ENCODE measurements at places on chromosomes 5 and 9. TPM values are rescaled to one million over a fixed set of nuclear protein-coding genes. Genes with fewer than 3 reads are reported as not detected.
A peak's percentile ranks its signal among the peaks of the same experiment; 100 is the strongest.

DNA sequence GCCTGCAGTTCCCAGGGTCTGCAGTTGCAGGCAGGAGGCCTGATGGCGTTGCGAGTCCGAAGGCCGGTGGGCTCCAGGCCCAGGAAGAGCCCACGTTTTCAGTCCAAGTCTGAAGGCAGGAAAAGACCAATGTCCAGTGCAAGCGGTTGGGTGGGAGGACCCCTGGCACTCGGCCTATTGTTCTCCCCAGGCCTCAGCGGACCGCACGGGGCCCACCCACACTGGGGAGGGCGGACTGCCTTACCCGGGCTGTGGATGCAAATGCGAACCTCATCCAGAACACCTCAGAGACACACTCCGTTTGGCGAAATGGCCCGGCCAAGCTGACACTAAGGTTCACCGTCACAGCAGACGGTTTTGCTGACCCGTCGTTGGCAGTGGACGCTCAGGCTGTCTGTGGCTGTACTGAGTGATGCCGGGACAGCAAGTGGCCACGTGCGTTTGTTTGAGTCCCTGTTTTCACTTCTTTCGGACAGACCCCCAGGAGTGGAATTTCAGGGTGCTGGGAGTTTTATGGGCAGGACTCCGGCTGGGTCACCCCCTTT, 10.2 kb upstream of the SEC16A start:
- no peak overlapping the region for H3K27ac ChIP-seq
- H3K4me1 ChIP-seq = no peaks in the 10 kb centered on the region
- H3K4me3 ChIP-seq = no peak overlapping the region

Gene PTGES
- 0.20 TPM for total RNA-seq

Gene DMGDH
- not detected for total RNA-seq

Gene LCN15
- not detected for total RNA-seq

Gene PTTG1
- total RNA-seq = 102 TPM

GRCh38 chr5:94811331-94811730, 192.9 kb downstream of the SLF1 start:
- no peaks in the 10 kb centered on the region for H3K27me3 ChIP-seq
- DNase-seq = no peak
- no peaks in the 10 kb centered on the region for H3K4me1 ChIP-seq
- H3K4me3 ChIP-seq = no peak overlapping the region

Gene FGF18
- 0.28 TPM for total RNA-seq

- peaks cover 10% of the 10 kb centered on the region for H3K27me3 ChIP-seq
- no peak overlapping the region for H3K27ac ChIP-seq
- H3K4me1 ChIP-seq = no peaks in the 10 kb centered on the region
- DNase-seq = no peak
- no peaks in the 10 kb centered on the region for H3K36me3 ChIP-seq
Measured at GRCh38 chr5:111782216-111782615, 25.2 kb upstream of the NREP start.

Gene PPP3R2
- total RNA-seq = not detected

GRCh38 chr9:18149471-18150011, 324.4 kb upstream of the ADAMTSL1 start:
- H3K36me3 ChIP-seq = no peaks in the 10 kb centered on the region
- H3K4me1 ChIP-seq = no peaks in the 10 kb centered on the region
- H3K27me3 ChIP-seq = no peaks in the 10 kb centered on the region
- DNase-seq = no peak
- no peak overlapping the region for H3K27ac ChIP-seq

Gene ANXA2R
- total RNA-seq = 9.9 TPM

Gene VCAN
- not detected for total RNA-seq

Gene ORM2
- not detected for total RNA-seq

- no peaks in the 10 kb centered on the region for H3K27me3 ChIP-seq
- DNase-seq = no peak
- peaks cover 47% of the 10 kb centered on the region for H3K4me1 ChIP-seq
- H3K27ac ChIP-seq = no peak overlapping the region
Measured at GRCh38 chr5:143373076-143373475, 30.4 kb downstream of the NR3C1 start.

- H3K4me1 ChIP-seq = peaks cover 9% of the 10 kb centered on the region
- peak; percentile 18 for DNase-seq
- peaks cover 75% of the 10 kb centered on the region for H3K27me3 ChIP-seq
Measured at GRCh38 chr5:160369990-160370712, at the start of gene C1QTNF2. TSS of gene C1QTNF2 (minus strand) at chr5:160370626. CDS start at chr5:160355011, 15,615 bp downstream.

Gene FBP1
- total RNA-seq = 1.2 TPM

Gene SLC1A1
- 0.10 TPM for total RNA-seq

Gene ANKRD18A
- 2.6 TPM for total RNA-seq

- no peaks in the 10 kb centered on the region for H3K36me3 ChIP-seq
- peaks cover 23% of the 10 kb centered on the region for H3K4me1 ChIP-seq
- no peak for DNase-seq
- no peak overlapping the region for H3K4me3 ChIP-seq
- no peak overlapping the region for H3K27ac ChIP-seq
Measured at GRCh38 chr5:168407211-168407610, 79.1 kb upstream of the RARS1 start.

- no peaks in the 10 kb centered on the region for H3K27me3 ChIP-seq
- no peak for DNase-seq
- peaks cover 30% of the 10 kb centered on the region for H3K4me1 ChIP-seq
- no peak overlapping the region for H3K27ac ChIP-seq
- H3K36me3 ChIP-seq = peaks cover 52% of the 10 kb centered on the region
Measured at GRCh38 chr5:32123058-32123805, 50.9 kb downstream of the GOLPH3 start.

GRCh38 chr9:76115982-76116646, 225.6 kb downstream of the PCSK5 start:
- no peaks in the 10 kb centered on the region for H3K27me3 ChIP-seq
- peaks cover 11% of the 10 kb centered on the region for H3K4me1 ChIP-seq
- H3K36me3 ChIP-seq = peaks cover 15% of the 10 kb centered on the region
- DNase-seq = no peak
- no peak overlapping the region for H3K27ac ChIP-seq

DNA sequence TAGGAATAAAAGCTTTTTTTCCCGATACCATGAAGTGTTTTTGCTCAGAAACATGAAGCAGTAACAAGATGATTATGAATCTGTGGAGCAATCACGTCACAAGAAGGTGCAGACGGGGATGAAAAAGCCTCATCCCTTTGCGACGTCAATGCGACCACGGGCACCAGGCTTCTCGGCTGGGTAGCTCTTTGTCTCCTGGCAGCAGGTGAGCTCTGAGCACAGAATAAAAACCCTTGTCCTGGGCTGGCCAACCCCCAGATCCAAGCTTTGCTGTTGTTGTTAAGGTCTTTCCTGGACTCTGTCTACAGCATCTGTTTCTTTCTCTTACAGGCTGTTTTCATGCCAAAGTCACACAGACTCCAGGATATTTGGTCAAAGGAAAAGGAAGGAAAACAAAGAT, 113.8 kb downstream of the ANKRD18B start:
- H3K36me3 ChIP-seq = no peaks in the 10 kb centered on the region
- DNase-seq = no peak
- peaks cover 81% of the 10 kb centered on the region for H3K27me3 ChIP-seq
- no peak overlapping the region for H3K27ac ChIP-seq
- H3K4me3 ChIP-seq = no peak overlapping the region
- no peaks in the 10 kb centered on the region for H3K4me1 ChIP-seq

Gene BHMT2
- not detected for total RNA-seq

DNA sequence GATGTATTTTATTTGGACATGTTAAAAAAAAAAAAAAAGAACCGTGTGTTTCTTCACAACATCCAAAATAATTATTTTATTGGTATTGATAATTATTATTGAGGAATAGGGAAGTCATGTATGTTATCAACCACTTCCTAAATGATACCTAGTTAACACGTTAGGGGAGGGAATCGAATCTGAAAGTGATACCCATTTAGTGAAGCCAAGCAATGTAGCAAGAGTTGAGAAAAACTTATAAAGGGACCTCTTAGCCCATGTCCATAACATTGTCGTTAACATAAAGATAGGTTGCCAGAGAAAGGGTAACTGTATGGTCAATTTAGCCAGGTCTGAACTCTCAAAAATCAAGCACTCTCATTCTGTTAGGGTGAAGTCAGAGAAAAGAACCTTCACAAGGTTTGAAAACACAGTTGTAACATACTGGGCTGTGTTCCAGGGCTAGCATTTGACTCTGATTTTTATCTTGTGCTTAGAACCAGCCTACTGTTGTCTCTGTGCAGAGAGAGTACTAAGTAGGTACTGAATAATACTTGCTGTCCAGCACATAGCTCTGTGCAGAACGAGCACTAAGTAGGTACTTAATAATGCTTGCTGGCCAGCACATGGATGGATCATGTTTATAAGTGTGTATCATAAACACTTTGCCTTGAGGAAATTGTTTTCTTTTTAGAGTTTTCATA, 60.4 kb downstream of the GHR start:
- no peak for DNase-seq

GRCh38 chr5:103458497-103459040, 104.0 kb downstream of the NUDT12 start:
- no peak for DNase-seq
- H3K4me3 ChIP-seq = no peak overlapping the region
- H3K4me1 ChIP-seq = no peaks in the 10 kb centered on the region
- H3K27ac ChIP-seq = no peak overlapping the region
- peaks cover 14% of the 10 kb centered on the region for H3K27me3 ChIP-seq

DNA sequence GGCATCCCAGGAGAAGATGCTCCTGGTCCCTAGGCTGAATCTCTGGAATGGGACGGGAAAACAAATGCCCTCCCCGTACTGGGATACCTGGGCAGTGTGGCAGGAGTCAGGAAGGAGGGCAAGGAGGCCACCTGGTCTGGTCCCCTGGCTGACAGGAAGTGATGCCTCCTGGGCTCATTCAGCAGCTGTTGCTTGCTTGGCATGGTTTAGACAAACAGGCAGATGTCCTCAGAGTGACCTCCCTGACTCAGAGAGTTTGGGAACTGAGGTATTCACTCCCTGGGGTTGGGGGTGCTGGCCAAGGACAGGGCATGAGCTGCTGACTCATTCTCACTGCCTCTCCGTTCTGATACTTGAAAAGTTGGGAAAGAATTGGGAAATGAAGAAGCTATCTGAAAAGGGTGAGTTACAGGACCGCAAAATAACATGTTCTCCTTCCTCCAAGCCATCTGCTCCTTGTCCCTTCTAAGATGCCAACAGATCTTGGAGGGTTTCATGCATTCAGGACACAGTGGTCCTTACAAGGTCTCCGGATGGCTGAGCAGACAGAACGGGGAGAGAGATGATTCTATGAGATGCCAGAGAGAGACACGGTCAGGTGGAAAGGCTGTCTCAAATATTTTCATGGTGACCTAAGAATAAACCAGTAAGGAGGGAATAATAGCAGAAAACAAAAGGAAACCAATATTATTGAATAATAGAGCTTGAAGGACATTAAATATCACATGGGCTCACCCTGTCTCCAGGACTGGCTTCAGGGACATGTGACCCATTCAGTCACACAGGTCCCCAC, 534.5 kb downstream of the BNC2 start:
- H3K36me3 ChIP-seq = no peaks in the 10 kb centered on the region
- H3K27ac ChIP-seq = no peak overlapping the region
- H3K27me3 ChIP-seq = no peaks in the 10 kb centered on the region

Gene YTHDC2
- 27.8 TPM for total RNA-seq

Gene LRRC70
- 0.34 TPM for total RNA-seq

GRCh38 chr5:154276973-154277331, 86.4 kb downstream of the GALNT10 start:
- DNase-seq = no peak
- peaks cover 46% of the 10 kb centered on the region for H3K4me1 ChIP-seq
- H3K36me3 ChIP-seq = peaks cover 4% of the 10 kb centered on the region
- no peaks in the 10 kb centered on the region for H3K27me3 ChIP-seq
- H3K27ac ChIP-seq = no peak overlapping the region
- H3K4me3 ChIP-seq = no peak overlapping the region

- no peak overlapping the region for H3K27ac ChIP-seq
- no peak for DNase-seq
- H3K27me3 ChIP-seq = no peaks in the 10 kb centered on the region
Measured at GRCh38 chr5:157839157-157839795, 19.7 kb downstream of the CLINT1 start.

DNA sequence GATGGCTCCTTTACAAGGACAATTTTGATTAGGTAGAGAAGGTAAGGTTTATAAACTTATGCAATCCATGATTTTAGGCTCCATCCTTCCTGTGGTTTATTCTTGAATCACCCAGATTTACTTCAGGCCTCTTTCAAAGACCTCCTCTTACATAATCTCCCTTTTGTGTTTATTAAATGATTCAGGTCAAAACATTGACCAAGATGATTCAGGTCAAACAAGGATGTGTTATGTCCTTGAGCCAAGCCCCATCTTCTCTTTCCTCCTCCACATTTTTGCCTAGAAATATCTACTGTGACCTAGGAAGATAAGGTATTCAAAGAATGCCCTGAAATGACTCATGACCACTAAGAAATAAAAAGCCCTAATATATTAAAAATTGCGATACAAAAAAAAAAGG, 31.8 kb upstream of the TLR4 start:
- H3K27ac ChIP-seq = no peak overlapping the region
- peaks cover 8% of the 10 kb centered on the region for H3K27me3 ChIP-seq
- no peak for DNase-seq
- H3K36me3 ChIP-seq = no peaks in the 10 kb centered on the region
- no peaks in the 10 kb centered on the region for H3K4me1 ChIP-seq

Gene IFNA2
- not detected for total RNA-seq

Gene ADCY2
- total RNA-seq = not detected

GRCh38 chr5:36662291-36662851, 56.0 kb downstream of the SLC1A3 start:
- H3K4me3 ChIP-seq = no peak overlapping the region
- DNase-seq = no peak
- H3K27ac ChIP-seq = no peak overlapping the region
- no peaks in the 10 kb centered on the region for H3K36me3 ChIP-seq
- H3K4me1 ChIP-seq = no peaks in the 10 kb centered on the region

DNA sequence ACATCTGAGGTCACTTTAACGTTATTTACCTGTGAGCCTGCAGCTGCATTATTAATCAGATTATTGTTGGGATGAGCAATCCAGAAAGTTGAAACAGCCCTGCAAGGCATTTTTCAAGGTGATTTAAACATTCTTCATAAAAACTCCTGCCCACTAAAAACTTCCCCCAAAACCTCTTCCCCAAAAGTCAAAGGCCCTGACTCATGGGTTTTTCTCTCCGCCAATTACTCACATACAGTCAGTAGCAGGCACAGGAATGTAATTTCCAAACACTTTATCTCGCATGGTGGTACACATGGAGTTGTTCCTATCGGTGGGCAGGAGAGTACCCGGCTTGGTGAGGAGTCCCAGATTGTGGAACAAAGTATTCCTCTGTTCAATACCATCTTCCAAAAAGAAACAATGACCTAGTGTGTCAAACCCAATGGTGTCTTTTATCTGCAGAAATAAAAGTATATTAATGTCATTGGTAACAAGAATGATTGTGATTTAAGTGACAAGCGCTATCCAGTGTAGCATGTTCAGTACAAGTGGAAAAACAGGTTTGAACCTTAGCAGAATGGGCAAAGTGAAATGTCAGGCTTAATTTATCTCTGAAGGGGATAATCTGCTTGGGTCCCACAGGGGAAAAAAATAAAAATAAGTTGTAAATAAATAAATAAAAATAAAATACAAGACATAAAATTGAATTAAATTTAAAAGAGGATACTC, 38.3 kb downstream of the CEMIP2 start:
- peaks cover 41% of the 10 kb centered on the region for H3K36me3 ChIP-seq
- H3K27ac ChIP-seq = no peak overlapping the region
- DNase-seq = no peak
- H3K4me3 ChIP-seq = no peak overlapping the region
- peaks cover 7% of the 10 kb centered on the region for H3K4me1 ChIP-seq
- no peaks in the 10 kb centered on the region for H3K27me3 ChIP-seq

Gene SVEP1
- total RNA-seq = not detected

GRCh38 chr5:17185773-17186172, 31.7 kb upstream of the BASP1 start:
- H3K36me3 ChIP-seq = no peaks in the 10 kb centered on the region
- H3K4me1 ChIP-seq = peaks cover 4% of the 10 kb centered on the region
- DNase-seq = no peak
- peaks cover 20% of the 10 kb centered on the region for H3K27me3 ChIP-seq
- no peak overlapping the region for H3K4me3 ChIP-seq
